ENCODE measurements at places on chromosomes 11 and 22.

DNA sequence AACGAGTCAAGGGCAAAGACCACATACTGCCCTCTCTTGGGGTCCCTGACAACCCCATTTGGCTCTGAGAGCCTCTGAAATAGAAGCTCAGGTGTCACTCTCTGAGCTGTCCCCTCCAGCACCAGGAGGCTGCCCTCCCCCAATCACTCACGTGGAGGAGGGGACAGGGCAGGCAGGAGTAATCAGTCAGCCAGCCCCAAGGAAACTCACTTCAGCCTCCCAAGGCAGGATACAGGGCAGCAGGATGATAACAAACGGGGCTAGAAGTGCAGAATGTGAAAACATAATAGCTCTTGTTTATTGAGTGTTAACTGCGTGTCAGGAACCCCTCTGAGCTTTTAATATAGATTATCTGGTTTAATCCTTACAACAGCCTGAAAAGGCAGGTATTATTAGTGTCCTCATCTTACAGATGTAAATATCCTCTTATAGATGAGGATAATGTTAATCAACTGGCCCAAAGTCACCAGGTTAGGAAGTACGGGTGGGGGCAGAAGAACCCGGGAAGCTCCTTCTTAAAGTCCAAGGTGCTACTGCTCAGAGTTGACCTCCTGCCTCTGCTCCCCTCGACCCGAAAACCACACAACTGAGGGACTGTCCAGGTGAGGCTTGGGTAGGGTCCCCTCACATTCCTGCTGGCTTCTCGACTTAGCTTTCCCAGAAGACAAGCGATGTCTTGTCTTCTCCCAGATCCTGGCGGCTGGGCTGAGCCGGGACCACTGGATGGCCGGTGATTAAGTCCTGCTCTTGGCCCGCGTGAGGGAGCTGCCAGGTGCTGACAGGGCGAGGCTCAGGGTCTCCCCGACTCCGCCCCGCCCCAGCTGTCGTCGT, 2.7 kb downstream of the CHRM4 start:
- no peak for DNase-seq

DNA sequence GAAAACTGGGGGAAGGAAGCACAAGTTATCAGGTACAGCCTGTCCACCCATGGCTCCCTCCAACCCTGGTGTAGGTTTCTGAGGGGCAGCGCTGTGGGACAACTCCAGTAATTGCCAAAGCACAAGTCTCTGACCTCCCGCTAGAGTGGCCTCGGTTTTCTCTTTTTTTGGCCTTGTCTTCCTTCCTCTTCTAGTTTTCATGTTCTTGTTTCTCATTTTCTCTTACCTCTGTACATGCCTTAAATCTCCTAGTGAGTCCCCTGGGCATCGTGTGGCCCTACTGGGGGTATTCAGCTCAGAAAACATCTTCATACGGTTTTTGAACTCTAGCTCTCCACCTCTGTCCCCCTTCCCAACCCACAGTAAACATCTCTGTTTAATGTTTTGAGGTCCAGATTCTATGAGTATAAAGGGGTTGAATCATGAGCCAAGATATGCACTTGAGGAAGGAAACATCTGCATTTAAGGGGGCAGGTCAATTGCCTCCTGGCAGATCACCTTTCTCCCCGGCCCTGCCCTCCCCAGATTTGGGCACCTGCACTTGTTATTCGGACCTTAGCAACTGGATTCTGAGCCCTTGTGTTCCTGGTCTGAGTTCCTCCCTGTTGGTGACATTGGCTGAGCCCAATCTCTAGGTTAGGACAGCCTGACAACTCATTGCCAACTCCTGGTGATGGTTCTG, 8.4 kb upstream of the LMO2 start:
- DNase-seq: no peak

DNA sequence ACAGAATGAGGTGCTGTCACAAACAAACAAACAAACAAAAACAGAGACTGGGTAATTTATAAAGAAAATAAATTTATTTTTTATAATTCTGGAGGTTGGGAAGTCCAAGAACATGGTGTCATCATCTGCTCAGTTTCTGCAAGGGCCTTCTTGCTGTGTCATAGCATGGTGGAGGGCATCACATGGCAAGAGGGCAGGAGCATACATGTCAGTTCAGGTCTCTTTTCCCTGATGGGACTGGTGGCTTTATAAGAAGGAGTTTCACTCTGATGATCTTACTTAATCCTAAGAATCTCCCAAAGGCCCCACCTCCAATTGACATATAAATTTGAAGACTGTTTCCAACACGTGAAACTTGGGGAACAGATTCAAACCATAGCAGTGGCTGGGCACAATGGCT, 135.7 kb downstream of the NECTIN1 start:
- no peak for DNase-seq

GRCh38 chr11:69423181-69423580, 58.3 kb upstream of the LINC01488 start:
- no peak for DNase-seq

- DNase-seq: peak; percentile 89
These were observed 695.3 kb downstream of the KCNA4 start for GRCh38 chr11:29321293-29322132.

- DNase-seq: no peak
These were observed 89.2 kb downstream of the GRAMD1B start for GRCh38 chr11:123519055-123519796.

DNA sequence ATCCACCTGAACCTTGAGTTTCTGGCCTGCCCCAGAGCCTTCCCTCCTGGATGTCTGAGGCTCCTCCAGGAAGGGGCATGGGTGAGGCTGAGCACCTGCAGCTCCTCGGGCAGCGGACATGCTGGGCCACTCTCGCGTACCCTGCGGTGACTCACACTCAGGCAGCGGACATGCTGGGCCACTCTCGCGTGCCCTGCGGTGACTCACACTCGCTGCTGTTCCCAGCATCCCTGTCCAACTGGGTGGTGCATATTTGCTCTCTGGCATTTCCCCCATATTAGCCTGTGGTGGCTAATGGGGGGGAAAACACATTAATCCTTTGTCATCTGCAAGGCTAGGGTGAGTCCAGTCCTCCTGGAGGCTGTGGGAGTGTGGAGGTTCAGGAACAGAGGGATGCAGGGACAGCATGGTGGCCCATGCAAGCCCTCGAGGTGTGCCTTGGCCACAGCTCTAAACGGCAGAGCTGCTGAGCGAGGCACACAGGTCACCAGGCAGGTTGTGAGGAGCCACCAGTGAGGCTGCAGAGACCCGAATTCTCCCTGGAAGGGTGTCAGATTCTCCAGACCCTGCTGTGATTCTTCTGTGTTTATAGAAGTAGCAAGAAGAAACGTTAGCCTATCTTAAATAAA, 728.1 kb downstream of the BRD1 start:
- DNase-seq: no peak

- DNase-seq: no peak
These were observed 8.7 kb downstream of the MYO18B start for GRCh38 chr22:25750569-25751173.

GRCh38 chr11:93904716-93905115, 54.3 kb upstream of the VSTM5 start:
- DNase-seq: peak; percentile 42

- no peak for DNase-seq
These were observed 13.7 kb upstream of the GNB1L start for GRCh38 chr22:19868333-19868732.

GRCh38 chr11:25593221-25593620, 738.7 kb upstream of the ANO3 start:
- no peak for DNase-seq

DNA sequence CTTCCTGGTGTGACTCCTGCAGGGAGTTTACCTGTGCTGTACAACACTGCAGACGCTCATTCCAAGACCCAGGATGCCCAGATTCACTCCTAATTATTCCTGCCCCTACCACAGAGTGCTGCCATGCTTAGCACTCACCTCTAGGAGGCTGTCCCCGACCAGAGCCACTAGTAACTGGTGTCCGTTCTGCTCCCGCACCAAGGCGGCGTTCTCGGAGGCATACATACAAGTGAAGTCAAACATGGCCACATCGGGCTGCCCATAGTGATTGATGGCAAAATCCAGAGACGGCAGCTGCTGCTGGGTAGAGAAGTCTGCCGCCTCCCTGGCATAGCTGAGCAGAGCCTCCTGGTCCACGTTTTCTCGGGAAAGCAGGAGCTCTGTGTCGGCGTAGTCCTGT, 122.3 kb upstream of the BID start:
- no peak for DNase-seq

DNA sequence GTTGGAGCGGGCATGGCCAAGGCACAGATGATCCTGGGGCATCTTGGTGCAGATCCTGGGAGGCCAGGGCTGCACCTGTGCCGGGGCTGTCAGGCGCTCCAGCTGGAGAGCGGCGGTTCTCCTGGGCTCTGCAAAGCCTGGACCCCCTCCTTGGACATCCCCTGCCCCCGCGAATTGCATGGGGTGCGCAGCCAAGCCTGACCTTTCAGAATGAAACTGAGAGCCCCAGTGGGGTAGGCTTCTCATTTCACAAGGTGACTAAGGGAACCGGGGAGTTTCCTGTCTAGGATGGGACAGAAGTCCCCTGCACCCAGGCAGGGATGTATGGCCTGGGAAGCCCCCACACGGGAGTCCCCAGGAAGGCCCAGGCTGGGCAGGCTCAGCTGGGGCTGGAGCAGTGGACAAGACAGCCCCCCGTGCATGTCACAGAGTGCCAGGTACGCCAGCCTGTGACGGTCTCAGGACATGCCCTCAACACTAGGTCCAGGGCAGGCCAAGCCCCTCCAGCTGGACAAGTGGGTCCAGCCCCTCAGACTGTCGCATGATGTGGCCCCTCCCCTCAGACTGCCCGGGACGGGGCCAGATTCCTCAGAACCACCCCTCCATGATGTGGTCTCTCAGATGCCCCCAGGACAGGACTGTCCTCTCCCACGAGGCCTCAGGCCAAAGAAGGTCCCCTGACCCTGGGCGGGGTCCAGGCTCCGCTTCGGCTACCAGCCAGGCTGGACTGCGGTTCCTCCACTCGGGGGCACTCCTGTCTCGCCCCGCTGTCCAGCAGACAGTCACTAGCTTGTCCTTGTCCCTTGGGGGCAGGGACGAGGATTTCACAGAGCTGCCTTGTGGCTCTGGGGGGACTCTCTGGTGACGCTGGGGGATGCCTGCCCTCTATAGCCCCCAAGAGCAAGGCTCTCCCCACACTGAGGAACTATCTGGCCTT, 2.3 kb downstream of the LSP1 start:
- no peak for DNase-seq

- DNase-seq: peak; percentile 52
These were observed 387.9 kb downstream of the MIAT start for GRCh38 chr22:27045103-27045947.

DNA sequence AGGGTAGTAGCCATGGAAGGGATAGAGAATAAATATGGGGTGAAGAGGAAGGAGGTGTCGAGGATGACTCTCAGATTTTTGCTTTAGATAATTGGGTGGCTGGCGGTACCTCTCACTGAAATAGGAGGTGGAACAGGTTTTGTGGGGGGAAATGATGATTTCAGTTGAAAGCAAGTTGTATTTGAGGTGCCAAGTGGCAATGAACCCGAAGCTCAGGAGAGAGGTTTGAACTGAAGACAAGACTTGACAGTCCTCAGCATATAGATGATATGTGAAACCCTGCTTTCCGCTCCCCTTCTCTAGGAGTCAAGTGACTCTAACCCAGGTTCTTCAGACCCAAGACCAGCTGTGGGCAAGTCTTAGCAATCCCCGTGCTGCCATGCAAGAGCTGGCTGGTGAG, 33.7 kb downstream of the RRP8 start:
- no peak for DNase-seq

GRCh38 chr11:133892584-133893380, 47.5 kb upstream of the SPATA19 start:
- no peak for DNase-seq

DNA sequence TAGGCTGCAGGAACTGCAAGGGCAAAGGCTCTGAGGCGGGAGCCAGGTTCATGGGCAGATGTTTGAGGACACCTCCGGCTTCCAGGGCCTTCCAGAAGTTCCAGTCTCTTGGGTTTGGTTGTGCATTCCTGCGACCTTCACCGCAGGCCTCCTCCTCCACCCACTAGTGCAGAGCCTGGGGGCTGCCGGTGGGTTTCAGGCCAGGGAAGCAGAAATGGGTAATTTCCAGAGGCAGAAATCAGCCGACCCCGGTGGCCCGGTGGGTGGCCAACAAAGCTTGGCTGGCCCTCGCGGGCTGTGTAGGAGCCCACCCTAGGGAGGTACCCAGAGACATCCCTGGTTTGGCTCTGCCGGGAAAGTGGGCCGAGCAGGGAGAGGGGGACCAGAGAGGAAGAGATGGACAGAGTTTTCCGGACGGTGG, 417 bp upstream of the PHETA2 start:
- DNase-seq: no peak

- no peak for DNase-seq
These were observed 45.3 kb upstream of the SHISAL1 start for GRCh38 chr22:44357966-44358465.

DNA sequence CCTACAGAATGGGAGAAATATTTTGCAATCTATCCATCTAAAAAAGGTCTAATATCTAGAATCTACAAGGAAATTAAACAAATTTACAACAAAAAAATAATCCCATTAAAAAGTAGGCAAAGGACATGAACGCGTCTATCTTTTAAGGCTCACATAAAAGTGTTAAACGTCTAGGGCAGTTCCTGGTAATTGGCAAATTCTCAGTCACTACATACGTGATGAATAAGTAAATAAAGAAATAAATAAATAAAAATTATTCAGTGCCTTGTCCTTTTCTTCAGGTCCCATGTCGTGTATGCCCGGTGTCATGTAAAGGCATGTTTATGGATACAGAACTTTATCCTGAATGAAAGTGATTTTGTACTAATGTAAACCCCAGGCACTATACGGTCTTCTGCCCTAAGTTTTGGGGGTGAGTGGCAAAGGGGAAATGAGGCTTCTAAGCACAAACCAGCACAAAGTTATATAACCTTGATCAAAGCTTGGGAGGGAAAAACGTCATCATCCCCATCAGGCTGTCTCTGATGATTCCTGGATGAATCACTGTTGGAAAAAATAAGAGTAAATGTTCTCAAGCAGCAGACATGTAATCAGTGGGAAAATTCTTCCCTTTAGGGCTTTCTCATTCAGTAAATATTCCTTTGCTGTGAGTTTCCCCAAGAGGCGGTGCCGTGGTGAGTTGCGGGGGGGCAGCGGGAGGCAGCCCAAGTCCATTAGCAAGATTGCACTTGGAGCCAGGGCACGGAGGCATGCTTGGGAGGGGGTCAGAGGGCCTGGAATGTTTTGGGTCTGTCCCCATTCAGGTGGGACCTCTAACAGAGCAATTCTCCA, 30.4 kb upstream of the MICAL2 start:
- DNase-seq: peak; percentile 97

Data from NCI-H226 (cell line).